Vagina (tissue), 2 donors: ENCODE measurements at places on chromosomes 7 and 10. TPM values are rescaled to one million over a fixed set of nuclear protein-coding genes. Genes with fewer than 3 reads are reported as not detected.

FRG2B gene
- not detected for total RNA-seq

GRCh38 chr7:112186300-112186699, 19.9 kb downstream of the DOCK4 start:
- no peaks in the 10 kb centered on the region for H3K27me3 ChIP-seq
- H3K36me3 ChIP-seq: no peaks in the 10 kb centered on the region
- H3K4me1 ChIP-seq: peaks cover 6% of the 10 kb centered on the region
- H3K27ac ChIP-seq: no peak overlapping the region
- no peak overlapping the region for H3K4me3 ChIP-seq

DNA sequence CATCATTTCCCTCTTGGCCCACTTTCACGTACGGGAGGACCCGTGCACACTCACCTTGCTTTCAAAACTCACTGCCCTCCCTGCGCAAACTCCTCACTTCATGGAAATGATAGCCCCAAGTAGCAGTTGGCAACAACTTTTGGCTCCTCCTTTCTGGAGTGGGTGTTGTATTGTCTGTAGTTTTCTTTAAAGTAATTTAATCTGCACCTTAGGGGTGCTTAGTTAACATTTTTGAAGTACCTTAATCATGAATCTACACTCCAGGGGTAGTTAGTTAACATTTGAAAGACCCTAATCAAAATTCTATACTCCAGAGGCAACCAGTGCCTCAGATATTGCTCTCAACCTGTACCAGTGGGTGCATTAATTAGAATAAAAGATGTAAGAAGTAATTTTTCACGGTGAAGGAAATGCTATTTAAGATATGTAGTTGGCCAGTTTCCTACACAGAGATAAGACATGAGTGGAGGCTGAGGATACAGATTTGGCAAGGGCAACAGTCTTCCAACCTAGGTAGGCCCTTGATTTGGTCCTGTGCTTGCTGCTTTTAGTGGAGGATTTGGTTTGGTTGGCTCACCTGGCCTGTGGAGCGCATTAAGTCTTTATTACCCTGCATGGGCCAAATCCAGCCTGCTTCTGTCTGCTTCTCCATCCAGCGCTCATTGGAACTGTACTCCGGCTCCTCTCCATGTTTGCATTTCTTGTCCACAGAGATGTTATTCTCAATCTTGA, 93.0 kb downstream of the EXOC4 start:
- H3K27me3 ChIP-seq: no peaks in the 10 kb centered on the region
- H3K36me3 ChIP-seq: no peaks in the 10 kb centered on the region
- no peak overlapping the region for H3K27ac ChIP-seq
- H3K4me3 ChIP-seq: no peak overlapping the region
- no peak for DNase-seq

- no peaks in the 10 kb centered on the region for H3K36me3 ChIP-seq
- peak overlapping the region; percentile 99 for H3K4me3 ChIP-seq
- H3K4me1 ChIP-seq: peaks cover 48% of the 10 kb centered on the region
- peak; percentile 93 for DNase-seq
- H3K27ac ChIP-seq: peak overlapping the region; percentile 99
Observed at GRCh38 chr7:2353936-2354185, 766 bp upstream of the EIF3B start.

NEUROD6 gene
- not detected for total RNA-seq

- H3K36me3 ChIP-seq: no peaks in the 10 kb centered on the region
- H3K4me3 ChIP-seq: peak overlapping the region; percentile 8
- H3K4me1 ChIP-seq: peaks cover 20% of the 10 kb centered on the region
- H3K27me3 ChIP-seq: no peaks in the 10 kb centered on the region
- H3K27ac ChIP-seq: peak overlapping the region; percentile 73
Observed at GRCh38 chr7:105853931-105854419, 22.4 kb downstream of the ATXN7L1 start.

- H3K4me1 ChIP-seq: no peaks in the 10 kb centered on the region
- no peak for DNase-seq
- H3K27ac ChIP-seq: no peak overlapping the region
- H3K36me3 ChIP-seq: no peaks in the 10 kb centered on the region
Observed at GRCh38 chr10:132110111-132110521, 44.4 kb downstream of the JAKMIP3 start.

DNA sequence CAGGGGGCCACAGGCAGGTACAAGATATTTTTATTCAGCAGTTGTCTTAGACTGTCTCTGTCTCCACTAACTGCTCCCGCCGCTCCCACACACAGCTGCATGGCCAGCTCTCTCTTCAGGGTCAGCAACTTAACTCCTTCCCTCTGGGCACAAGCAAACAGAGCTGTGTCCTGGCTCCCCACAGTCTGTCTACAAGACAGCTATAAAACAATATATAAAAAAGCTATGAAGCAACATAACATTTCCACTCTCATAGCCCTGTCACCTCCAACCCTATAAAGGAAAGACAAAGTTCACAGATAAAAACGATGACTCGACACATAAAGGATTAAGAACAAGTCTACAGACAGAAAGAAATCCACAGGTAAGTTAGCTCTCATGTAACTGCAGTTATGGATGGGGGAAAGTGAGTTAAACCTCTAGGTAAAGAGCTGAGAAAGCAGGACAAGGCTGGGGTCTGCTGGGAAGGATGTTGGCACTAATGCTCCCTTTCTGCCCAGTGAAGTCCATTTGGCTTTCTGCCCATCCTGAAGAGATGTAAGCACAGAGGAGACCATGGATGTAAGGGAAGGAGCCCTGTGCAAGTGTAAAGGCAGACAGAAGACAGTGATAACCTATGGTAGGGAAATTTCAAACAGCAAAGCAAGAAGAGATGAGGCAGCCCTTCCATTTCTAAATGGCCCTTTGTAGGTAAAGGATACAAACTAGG, 27.0 kb downstream of the RAPGEF5 start:
- no peak overlapping the region for H3K4me3 ChIP-seq
- H3K27ac ChIP-seq: no peak overlapping the region
- no peak for DNase-seq
- H3K27me3 ChIP-seq: no peaks in the 10 kb centered on the region
- H3K4me1 ChIP-seq: peaks cover 6% of the 10 kb centered on the region

GRCh38 chr7:157423348-157423747, 86.5 kb downstream of the DNAJB6 start:
- no peak overlapping the region for H3K4me3 ChIP-seq
- H3K36me3 ChIP-seq: peaks cover 5% of the 10 kb centered on the region
- H3K27ac ChIP-seq: no peak overlapping the region
- no peaks in the 10 kb centered on the region for H3K4me1 ChIP-seq
